Ascending aorta (tissue), 2 donors: ENCODE measurements at places on chromosomes 2 and 18. TPM values are rescaled to one million over a fixed set of nuclear protein-coding genes. Genes with fewer than 3 reads are reported as not detected.
A peak's percentile ranks its signal among the peaks of the same experiment; 100 is the strongest.

The SPC25 gene
- total RNA-seq: not detected

DNA sequence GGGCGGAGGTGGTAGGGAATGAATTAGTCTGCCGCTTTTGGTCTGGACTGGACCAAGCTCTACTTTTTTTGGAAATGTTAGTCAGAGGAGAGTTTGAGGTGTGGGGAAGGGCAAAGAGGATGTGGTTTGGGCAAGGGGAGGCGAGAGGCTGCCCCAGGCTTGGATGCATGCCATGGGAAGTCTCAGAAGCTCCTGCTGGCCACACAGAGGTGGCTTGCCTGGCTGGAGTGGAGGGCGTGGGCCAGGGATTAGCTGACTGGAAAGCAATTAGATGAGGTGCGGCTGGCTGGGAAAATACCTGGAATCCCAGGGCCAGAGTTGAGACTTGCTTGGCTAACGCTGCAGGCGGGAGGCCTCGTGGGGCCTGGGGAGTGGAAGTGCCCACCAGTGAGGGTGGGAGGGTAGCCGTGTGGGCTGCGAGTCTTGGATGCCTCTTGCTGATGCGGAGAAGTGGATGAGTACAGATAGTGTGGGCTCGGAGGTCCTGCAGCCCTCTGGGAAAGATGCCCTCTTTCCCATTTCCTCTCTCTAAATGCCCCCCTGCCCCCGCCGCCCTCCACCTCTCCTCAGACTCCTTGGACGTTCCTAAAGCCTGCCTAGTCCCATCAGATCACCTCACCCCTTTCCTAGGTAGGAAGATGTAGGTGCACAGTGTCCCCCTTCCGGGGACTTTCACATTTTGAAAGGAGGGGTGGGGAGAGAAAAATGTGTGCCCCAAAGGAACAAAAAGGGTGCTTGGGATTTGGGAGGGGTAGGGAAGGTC lies 117.6 kb downstream of the SMAD7 start:
- peak overlapping the region; percentile 4 for H3K4me3 ChIP-seq
- H3K36me3 ChIP-seq: no peaks in the 10 kb centered on the region
- peaks cover 13% of the 10 kb centered on the region for H3K4me1 ChIP-seq
- peak overlapping the region; percentile 52 for H3K27ac ChIP-seq
- H3K27me3 ChIP-seq: no peaks in the 10 kb centered on the region
- DNase-seq: peak; percentile 76

DNA sequence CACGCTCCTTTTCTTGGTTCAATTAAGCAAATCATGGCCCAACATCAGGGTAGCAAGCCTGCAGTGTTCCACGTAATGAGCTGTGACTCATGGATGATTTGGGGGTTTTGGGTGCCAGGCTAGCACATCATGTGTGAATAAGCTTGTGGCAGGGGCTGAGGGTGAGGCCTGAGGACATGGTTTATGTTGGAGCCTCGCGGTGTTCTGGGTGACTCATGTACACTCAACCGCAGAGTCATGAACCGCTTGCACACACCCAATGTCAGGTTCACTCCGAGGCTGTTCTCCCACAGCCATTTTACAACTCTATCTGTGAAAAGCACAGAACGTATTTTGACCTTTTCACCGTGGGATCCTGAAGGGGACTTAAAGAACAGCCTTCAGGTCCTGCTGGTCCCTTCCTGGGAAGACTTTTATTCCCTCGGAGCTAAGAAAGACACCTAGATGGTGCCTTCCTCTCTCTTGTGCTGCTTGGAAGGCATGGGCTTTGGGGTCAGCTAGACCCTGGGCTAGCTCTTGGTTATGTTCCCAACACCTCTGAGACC lies 139.9 kb upstream of the ZEB2 start:
- H3K27ac ChIP-seq: peak overlapping the region; percentile 42
- H3K27me3 ChIP-seq: no peaks in the 10 kb centered on the region
- H3K4me1 ChIP-seq: no peaks in the 10 kb centered on the region

DNA sequence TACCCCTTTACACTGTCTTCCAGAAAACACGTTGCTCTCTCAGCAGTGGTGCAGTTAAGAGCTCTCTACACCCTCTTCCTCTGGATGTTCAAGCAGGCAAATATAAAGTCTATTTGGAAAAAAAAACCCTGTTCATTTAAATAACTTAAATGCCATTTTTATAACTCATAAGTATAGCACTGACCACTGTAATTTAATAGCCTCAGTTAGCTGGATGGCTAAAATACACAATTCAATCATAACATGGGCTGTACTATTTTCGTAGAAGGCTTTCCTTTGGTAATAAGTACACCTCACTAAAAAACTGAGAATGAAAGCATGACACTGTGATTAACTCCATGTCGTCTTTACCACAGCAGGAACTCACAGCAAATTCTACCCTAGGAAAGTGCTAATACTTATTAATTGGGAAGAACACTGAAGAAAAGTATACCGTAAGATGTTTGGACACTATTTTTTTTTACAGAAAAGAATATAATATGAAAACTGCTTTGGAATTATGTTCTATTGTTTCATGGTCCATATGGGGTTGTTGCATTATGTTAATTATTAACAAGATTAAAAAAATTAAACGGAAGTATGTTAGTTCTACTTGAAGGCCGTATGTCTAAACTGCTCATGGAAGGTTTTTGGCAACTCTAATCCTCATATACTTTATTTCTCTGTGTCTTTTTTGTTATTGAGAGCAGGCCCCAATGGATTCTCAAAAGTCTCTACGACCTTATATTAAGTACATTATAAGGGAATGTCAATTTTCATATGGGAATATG lies 269.1 kb downstream of the ZNF385B start:
- no peaks in the 10 kb centered on the region for H3K4me1 ChIP-seq
- no peaks in the 10 kb centered on the region for H3K27me3 ChIP-seq
- H3K36me3 ChIP-seq: no peaks in the 10 kb centered on the region
- DNase-seq: no peak
- no peak overlapping the region for H3K4me3 ChIP-seq

DNA sequence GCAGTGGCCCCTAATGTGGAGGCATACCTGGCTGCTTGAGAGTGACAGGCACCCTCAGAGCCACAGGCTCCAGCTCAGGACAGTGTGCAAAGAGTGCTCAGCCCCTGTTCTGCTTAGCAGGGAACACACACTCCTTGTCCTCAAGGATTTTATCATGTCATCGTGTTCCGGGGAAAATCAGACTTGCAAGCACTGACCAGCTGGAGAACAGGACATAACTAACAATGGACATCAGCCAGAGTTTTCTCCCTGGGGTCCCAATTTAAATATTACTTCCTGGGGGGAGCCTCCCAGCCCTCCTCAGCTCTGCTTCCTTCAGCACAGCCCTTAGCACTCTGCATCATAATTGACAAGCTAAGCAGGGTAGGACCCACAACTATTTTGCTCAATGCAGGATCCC lies 175.4 kb upstream of the ACAA2 start:
- no peak for DNase-seq
- H3K36me3 ChIP-seq: no peaks in the 10 kb centered on the region
- H3K4me1 ChIP-seq: no peaks in the 10 kb centered on the region
- H3K27ac ChIP-seq: no peak overlapping the region
- no peak overlapping the region for H3K4me3 ChIP-seq
- H3K27me3 ChIP-seq: no peaks in the 10 kb centered on the region

- no peak for DNase-seq
- no peaks in the 10 kb centered on the region for H3K36me3 ChIP-seq
- peak overlapping the region; percentile 80 for H3K27ac ChIP-seq
- H3K4me3 ChIP-seq: no peak overlapping the region
- peaks cover 9% of the 10 kb centered on the region for H3K4me1 ChIP-seq
Measured at GRCh38 chr2:45273412-45274249, 264.4 kb upstream of the SIX2 start.

GRCh38 chr2:211181626-211182025 lies 625.2 kb downstream of the CPS1 start:
- H3K4me1 ChIP-seq: no peaks in the 10 kb centered on the region
- no peak overlapping the region for H3K27ac ChIP-seq
- DNase-seq: no peak
- H3K4me3 ChIP-seq: no peak overlapping the region
- no peaks in the 10 kb centered on the region for H3K36me3 ChIP-seq

DNA sequence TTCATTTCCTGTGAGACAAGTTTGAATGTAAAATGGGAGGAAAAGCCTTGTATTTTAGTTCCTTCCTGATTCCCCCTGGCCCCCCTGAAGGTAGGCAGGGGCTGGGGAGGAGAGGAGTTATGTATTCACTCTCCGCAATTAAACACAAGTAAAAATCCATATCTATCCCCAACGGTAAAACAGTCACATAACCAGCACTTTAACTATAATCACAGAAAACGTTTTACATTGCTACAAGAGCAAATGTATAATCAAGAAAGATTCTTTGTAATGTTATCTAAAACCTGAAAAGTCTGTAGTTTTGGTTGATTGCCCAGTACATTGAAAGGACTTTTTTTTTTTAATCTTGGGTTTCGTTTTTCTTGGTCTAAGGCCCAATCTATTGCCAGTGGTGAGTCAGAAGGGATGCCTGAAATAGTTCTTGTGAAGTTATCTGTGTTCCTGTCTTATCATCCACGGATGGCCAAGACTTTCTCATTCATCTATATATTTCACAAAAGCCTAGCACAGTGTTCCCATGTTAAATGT lies 34.5 kb upstream of the CCNYL1 start:
- DNase-seq: no peak
- H3K4me3 ChIP-seq: peak overlapping the region; percentile 16
- H3K27ac ChIP-seq: no peak overlapping the region
- no peaks in the 10 kb centered on the region for H3K36me3 ChIP-seq
- peaks cover 8% of the 10 kb centered on the region for H3K4me1 ChIP-seq
- no peaks in the 10 kb centered on the region for H3K27me3 ChIP-seq
